T-helper 2 cell treated with Interferon-gamma antibody and Interleukin-4, amounts not matched to agents 5 μg/mL and 100 μg/mL, for 36 hours (primary cell): ENCODE measurements at places on chromosomes 12 and 14.

- DNase-seq, result peak; percentile 79
Measured at GRCh38 chr14:50875359-50876070, 3.7 kb downstream of the ABHD12B start.

DNA sequence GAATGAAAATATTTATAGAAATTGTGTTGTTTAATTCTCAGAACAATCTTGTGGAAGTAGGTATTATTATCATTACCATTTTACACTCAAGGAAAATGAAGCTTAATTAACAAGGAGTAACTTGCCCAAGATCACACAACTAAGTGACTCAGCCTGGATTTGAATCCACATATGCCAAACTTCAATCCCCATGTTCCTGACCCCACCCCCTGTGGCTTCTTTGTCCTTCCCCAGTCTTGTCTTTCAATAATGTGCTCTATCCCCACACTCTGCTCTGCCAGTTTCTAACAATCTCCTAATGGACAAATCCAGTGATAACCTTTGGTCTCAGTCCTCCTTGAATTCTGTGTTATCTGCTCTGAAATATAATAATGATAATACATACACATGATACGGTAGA is 355.2 kb downstream of the BMP4 start:
- no peak for DNase-seq

GRCh38 chr14:89628521-89628920 is 211.5 kb upstream of the FOXN3 start:
- no peak for DNase-seq

DNA sequence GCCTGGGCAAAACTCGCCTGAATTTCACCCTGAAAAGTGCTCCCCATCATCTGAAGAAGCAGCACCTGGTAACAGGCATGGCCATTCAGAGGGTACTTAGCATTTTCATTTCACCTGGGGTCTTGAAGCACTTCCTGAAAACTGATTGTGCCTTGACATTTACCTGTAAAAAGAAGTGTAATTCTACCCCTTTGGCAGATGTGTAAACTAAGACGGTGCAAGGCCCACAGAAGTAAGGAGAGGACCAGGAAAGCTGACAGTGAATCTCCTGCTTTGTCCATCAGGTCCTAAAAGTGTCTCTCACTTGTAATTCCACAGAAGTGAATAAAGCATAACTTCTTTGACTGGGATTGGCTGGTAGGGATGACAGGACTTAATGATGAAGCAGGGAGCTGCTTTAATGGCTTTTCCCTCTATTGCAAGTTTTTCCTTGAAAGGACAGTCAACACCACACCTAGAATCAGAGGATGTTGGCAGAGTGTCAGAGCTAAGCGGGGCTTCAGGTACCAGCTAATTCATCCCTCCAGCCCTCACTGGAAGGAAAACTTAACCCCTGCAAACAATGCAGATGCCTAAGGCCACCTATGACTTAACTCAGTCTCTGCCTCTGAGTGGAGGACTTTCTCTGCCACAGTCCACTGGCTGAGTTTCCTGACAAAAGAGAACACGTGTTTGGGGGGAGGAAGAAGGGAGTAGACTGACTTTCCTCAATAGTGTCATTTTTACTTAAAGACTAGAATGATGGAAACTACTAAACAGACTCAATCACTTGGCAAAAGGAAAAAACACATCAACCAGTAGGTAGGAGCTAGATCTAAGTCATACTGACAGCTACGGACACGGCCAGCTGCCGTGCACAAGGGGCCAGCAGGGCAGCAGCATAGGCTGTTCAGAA is 74.7 kb downstream of the NUAK1 start:
- no peak for DNase-seq

- no peak for DNase-seq
Measured at GRCh38 chr12:75479963-75480461, 543 bp upstream of the GLIPR1 start.

- no peak for DNase-seq
Measured at GRCh38 chr14:105899657-105900397, 373.4 kb downstream of the TMEM121 start.

- DNase-seq, result no peak
Measured at GRCh38 chr14:101239065-101239464, 322.2 kb upstream of the DIO3 start.

DNA sequence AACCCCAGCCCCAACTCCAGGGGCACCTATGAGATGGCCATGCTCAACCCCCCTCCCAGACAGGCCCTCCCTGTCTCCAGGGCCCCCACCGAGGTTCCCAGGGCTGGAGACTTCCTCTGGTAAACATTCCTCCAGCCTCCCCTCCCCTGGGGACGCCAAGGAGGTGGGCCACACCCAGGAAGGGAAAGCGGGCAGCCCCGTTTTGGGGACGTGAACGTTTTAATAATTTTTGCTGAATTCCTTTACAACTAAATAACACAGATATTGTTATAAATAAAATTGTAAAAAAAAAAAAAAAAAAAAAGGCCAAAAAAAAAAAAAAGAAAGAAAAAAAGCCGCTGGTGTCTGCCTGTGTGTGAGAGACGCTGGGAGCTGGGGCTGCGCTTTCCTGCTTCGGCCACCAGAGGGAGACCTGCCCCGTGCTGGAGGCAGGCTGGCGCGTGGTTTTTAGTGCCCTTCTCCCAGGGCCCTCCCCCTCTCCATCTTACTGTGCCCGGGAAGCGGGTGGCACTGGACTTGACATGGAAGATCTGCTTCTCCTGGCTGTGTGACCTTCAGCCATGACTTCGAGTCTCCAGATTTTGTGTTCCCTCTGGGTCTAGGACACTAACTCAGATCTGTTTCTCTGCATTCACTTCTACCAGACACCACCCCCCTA is 3.4 kb upstream of the NXPH4 start:
- peak; percentile 74 for DNase-seq

DNA sequence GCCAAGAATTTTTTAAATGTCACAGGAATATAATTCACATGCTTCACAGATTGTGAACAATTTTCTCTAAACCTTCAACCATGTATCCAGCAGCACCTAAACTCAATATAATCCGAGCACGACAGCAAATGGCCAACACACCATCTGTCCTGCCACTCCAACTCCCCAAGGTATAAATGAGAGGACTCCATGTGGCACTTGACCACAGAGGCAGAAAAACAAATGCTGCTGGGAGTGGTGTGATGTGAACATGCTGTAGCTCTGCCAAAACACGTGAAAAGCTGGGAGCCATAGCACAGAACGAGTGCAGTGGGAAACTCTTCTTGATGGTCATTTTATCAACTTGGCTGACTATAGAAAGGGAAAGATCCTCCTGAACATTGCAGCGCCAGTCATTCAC is 70.9 kb downstream of the LLPH start:
- DNase-seq, result no peak

GRCh38 chr12:15541996-15542631 is 219.8 kb downstream of the PTPRO start:
- DNase-seq, result no peak
